ENCODE measurements at places on chromosomes 13 and 19. TPM values are rescaled to one million over a fixed set of nuclear protein-coding genes. Genes with fewer than 3 reads are reported as not detected.

The GAPDHS gene
- 0.16 TPM for polyA plus RNA-seq

DNA sequence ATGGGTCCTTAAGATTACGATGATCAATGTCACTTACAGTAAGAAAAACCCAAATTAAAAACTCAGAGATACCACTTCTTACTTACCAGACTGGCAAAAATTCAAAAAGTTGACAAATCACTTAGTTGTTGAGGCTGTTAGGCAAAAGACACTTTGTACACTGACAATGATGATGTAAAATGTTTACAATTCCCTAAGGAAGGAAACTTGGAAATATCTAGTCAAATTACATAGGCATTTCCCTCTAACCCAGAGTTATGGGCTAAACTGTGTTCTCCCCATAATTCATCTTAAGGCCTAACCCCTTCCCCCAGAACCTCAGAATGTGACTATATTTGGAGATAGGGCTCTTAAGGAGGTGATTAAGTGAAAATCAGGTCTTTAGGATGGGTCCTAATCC lies 12.0 kb downstream of the TGDS start:
- H3K36me3 ChIP-seq: peaks cover 48% of the 10 kb centered on the region
- H3K27me3 ChIP-seq: no peaks in the 10 kb centered on the region
- H3K4me3 ChIP-seq: no peak overlapping the region
- no peak overlapping the region for H3K27ac ChIP-seq
- DNase-seq: no peak

GRCh38 chr13:23609874-23610576 lies 39.8 kb downstream of the TNFRSF19 start:
- no peak overlapping the region for H3K4me3 ChIP-seq
- no peaks in the 10 kb centered on the region for H3K27me3 ChIP-seq
- no peaks in the 10 kb centered on the region for H3K4me1 ChIP-seq
- DNase-seq: no peak

DNA sequence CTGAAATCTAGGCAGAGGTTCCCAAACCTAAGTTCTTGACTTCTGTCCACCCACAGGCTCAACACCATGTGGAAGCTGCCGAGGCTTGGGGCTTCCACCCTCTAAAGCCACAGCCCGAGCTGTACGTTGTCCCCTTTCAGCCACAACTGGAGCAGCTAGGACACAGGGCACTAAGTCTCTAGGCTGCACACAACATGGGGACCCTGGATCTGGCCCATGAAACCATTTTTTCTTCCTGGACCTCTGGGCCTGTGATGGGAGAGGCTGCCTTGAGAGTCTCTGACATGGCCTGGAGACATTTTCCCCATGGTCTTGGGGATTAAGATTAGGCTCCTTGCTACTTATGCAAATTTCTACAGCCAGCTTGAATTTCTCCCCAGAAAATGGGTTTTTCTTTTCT lies 118.4 kb downstream of the GPC5 start:
- no peak overlapping the region for H3K27ac ChIP-seq
- no peak overlapping the region for H3K4me3 ChIP-seq
- H3K4me1 ChIP-seq: no peaks in the 10 kb centered on the region
- no peaks in the 10 kb centered on the region for H3K27me3 ChIP-seq
- DNase-seq: no peak
- no peaks in the 10 kb centered on the region for H3K36me3 ChIP-seq

Measured in thymus (tissue), 14 donors.